ENCODE measurements at places on chromosomes 11 and 22. TPM values are rescaled to one million over a fixed set of nuclear protein-coding genes. Genes with fewer than 3 reads are reported as not detected.

Gene DEPDC7
- total RNA-seq = 2.5 TPM

Gene SAA4
- 1.7 TPM for total RNA-seq

Gene TRAF6
- total RNA-seq = 10.6 TPM

Gene APOL5
- total RNA-seq = not detected

Gene RAB39A
- total RNA-seq = 1.7 TPM

DNA sequence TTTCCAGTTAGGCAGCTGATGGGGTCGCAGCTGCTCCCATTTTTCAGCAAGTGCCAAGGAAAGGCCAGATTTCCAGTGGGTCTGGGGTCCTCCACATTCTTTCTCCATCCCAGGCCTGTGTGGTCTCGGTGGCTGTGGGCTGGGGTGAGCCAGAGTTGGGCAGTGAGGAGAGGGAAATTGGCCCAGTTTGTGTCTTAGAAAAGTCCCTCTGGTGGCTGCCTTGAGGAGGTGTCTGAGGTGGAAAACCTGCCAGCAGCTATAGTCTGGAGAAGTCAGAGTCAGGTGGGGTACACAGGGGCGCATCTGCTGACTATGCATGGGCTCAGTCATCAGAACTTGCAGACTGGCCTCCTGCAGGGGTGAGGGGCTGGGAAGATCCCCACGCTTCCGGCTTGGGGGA, 30.5 kb downstream of the MRGPRD start:
- DNase-seq = no peak

GRCh38 chr22:24331468-24332440, 61.1 kb downstream of the SPECC1L start:
- DNase-seq = no peak

DNA sequence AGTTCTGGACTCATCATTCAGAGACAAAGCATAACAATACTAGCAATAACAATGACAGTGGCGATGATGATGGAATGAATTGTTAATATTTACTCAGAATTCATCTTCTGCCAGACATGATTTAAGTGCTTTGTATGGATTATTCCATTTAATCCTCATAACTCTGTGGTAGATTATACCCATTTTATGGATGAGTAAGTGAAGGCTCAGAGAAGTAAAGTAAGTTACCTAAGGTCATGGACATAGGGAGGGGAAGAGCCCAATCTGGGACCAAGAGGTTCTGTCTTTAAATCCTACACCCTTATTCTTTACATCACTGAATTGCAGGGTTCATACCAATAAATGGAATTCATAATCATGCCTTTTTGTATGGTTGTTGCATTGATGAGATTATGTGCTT, 72.7 kb downstream of the MYO18B start:
- DNase-seq = no peak

DNA sequence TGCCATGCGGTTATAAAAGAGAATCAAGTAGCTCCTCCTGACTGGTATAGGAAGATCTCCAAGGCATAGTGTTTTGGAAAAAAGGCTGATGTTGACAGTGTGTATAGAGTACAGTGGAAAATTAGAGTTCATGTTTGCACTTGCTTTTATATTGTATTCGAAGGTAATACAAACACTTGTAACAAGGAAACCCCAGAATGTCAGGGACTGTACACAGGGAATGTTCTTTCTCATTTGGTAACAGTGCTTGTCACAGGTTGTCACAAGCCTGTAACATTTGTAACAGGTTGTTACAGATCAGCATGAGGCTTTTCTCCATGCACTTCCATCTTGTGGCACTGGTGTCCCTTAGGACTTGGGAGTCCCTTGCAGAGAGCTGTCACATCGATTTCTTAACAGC, 64.0 kb downstream of the GRK3 start:
- DNase-seq = no peak

- no peak for DNase-seq
Observed at GRCh38 chr11:122933416-122933815, 48.2 kb downstream of the BSX start.
